Progenitor cell of endocrine pancreas (in vitro differentiated cells): ENCODE measurements at places on chromosomes 5 and 9.
A peak's percentile ranks its signal among the peaks of the same experiment; 100 is the strongest.

- no peaks in the 10 kb centered on the region for H3K27me3 ChIP-seq
- H3K27ac ChIP-seq = no peak overlapping the region
- H3K4me3 ChIP-seq = no peak overlapping the region
- no peak for DNase-seq
- no peaks in the 10 kb centered on the region for H3K4me1 ChIP-seq
- no peaks in the 10 kb centered on the region for H3K36me3 ChIP-seq
These were observed 9.0 kb upstream of the CCDC125 start for GRCh38 chr5:69341520-69342161.

- no peak overlapping the region for H3K4me3 ChIP-seq
- H3K27ac ChIP-seq = peak overlapping the region; percentile 95
- peaks cover 10% of the 10 kb centered on the region for H3K4me1 ChIP-seq
- DNase-seq = no peak
- H3K36me3 ChIP-seq = no peaks in the 10 kb centered on the region
- H3K27me3 ChIP-seq = peaks cover 8% of the 10 kb centered on the region
These were observed 75.1 kb downstream of the FGF18 start for GRCh38 chr5:171494452-171495121.

GRCh38 chr5:31614151-31615020 is 24.5 kb upstream of the PDZD2 start:
- H3K27ac ChIP-seq = no peak overlapping the region
- no peaks in the 10 kb centered on the region for H3K36me3 ChIP-seq
- no peak overlapping the region for H3K4me3 ChIP-seq
- no peaks in the 10 kb centered on the region for H3K27me3 ChIP-seq

GRCh38 chr9:76414661-76415060 is 20.4 kb upstream of the RFK start:
- peak overlapping the region; percentile 30 for H3K27ac ChIP-seq
- H3K4me1 ChIP-seq = peaks cover 15% of the 10 kb centered on the region
- H3K4me3 ChIP-seq = no peak overlapping the region
- peaks cover 6% of the 10 kb centered on the region for H3K36me3 ChIP-seq
- H3K27me3 ChIP-seq = no peaks in the 10 kb centered on the region

DNA sequence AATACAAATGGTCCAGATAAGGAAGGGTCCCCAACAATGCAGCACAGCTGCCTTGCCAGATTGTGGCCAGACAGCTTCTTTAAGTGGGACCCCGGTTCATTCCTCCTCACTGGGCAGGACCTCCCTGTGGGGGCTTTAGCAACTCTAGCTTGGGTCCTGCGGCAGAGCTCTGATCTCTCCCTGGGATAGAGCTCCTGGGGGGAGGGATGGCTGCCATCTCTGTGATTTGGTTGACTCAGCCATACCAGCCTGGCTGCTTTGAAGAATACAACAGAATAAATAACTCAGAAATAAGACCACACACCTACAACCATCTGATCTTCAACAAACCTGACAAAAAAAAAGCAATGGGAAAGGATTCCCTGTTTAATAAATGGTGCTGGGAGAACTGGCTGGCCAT is 22.7 kb upstream of the ROR2 start:
- DNase-seq = no peak
- H3K36me3 ChIP-seq = no peaks in the 10 kb centered on the region
- H3K27me3 ChIP-seq = peaks cover 31% of the 10 kb centered on the region
- no peak overlapping the region for H3K27ac ChIP-seq
- no peaks in the 10 kb centered on the region for H3K4me1 ChIP-seq

DNA sequence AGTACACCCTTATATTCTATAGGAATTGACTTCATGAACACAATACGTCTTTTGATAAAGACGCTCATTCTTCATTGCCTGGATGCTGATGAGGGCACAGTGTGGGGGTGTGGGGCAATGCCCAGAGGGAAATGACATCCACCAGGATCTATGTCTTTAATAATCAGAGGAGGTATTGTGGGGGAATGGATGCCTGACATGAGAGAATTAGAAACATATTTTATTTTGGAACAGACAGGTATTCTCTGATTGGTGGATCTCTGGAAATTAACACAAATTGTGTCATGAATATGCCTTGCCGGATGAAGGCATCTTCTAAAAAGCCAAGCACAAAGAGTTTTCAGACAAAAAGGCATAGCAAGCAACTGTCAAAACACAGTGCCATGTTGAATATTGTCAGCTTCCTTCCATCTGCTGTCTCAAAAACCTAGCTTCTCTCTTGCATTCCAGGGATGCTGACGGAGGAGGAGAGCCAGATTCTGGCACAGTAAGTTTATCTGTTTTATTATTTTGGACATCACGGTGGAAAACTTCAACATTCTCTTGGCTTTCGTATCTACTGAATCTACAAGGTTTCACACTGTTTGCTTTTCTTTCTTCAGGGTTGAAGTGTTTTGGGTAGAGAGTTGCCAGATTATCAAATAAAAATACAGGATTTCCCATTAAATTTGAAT is 3.9 kb upstream of the C5orf58 start:
- peaks cover 1% of the 10 kb centered on the region for H3K4me1 ChIP-seq
- H3K27ac ChIP-seq = no peak overlapping the region
- H3K4me3 ChIP-seq = no peak overlapping the region
- DNase-seq = no peak
- no peaks in the 10 kb centered on the region for H3K36me3 ChIP-seq

GRCh38 chr5:65801352-65801783 is 79.4 kb downstream of the NLN start:
- no peaks in the 10 kb centered on the region for H3K4me1 ChIP-seq
- peaks cover 27% of the 10 kb centered on the region for H3K36me3 ChIP-seq
- no peak for DNase-seq
- no peak overlapping the region for H3K27ac ChIP-seq

- DNase-seq = no peak
- no peak overlapping the region for H3K4me3 ChIP-seq
- no peaks in the 10 kb centered on the region for H3K27me3 ChIP-seq
- H3K36me3 ChIP-seq = peaks cover 2% of the 10 kb centered on the region
- H3K27ac ChIP-seq = no peak overlapping the region
These were observed 584.4 kb upstream of the ACO1 start for GRCh38 chr9:31799953-31800609.

- peaks cover 4% of the 10 kb centered on the region for H3K4me1 ChIP-seq
- H3K36me3 ChIP-seq = no peaks in the 10 kb centered on the region
- H3K27ac ChIP-seq = no peak overlapping the region
- H3K27me3 ChIP-seq = peaks cover 12% of the 10 kb centered on the region
- no peak overlapping the region for H3K4me3 ChIP-seq
These were observed 96.4 kb upstream of the COL5A1 start for GRCh38 chr9:134545215-134545542.

GRCh38 chr9:23563517-23563916 is 262.5 kb downstream of the ELAVL2 start:
- H3K4me3 ChIP-seq = no peak overlapping the region
- H3K36me3 ChIP-seq = no peaks in the 10 kb centered on the region
- H3K4me1 ChIP-seq = peaks cover 8% of the 10 kb centered on the region
- DNase-seq = no peak
- no peaks in the 10 kb centered on the region for H3K27me3 ChIP-seq

DNA sequence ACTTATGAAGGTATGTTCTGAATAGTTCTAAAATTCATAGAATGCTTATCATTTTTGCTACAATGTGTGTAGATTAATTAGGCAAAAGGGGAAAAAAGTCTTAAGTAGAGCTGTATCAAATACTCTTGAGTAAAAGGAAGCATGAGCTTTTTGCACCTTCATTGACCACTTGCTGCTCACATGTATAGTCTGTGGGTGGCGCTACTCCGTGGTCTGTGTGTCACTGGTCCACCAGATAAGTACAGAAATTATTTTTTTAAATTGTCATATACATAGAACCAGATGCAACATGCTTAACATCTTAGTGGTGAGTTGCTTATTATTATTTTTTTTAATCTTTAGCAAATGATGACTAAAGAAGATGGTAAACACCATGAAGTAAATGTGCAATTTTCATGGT is 130.2 kb downstream of the MAN2A1 start:
- DNase-seq = no peak
- no peak overlapping the region for H3K27ac ChIP-seq
- H3K36me3 ChIP-seq = peaks cover 10% of the 10 kb centered on the region
- H3K4me1 ChIP-seq = no peaks in the 10 kb centered on the region
- no peak overlapping the region for H3K4me3 ChIP-seq

- H3K36me3 ChIP-seq = peaks cover 7% of the 10 kb centered on the region
- H3K27me3 ChIP-seq = peaks cover 11% of the 10 kb centered on the region
- H3K4me1 ChIP-seq = no peaks in the 10 kb centered on the region
- no peak overlapping the region for H3K27ac ChIP-seq
- no peak overlapping the region for H3K4me3 ChIP-seq
These were observed 14.6 kb downstream of the URM1 start for GRCh38 chr9:128385496-128386460.

- H3K36me3 ChIP-seq = peaks cover 30% of the 10 kb centered on the region
- H3K27ac ChIP-seq = no peak overlapping the region
- H3K27me3 ChIP-seq = no peaks in the 10 kb centered on the region
- no peak for DNase-seq
These were observed 9.7 kb downstream of the SLC30A5 start for GRCh38 chr5:69103521-69103920.

DNA sequence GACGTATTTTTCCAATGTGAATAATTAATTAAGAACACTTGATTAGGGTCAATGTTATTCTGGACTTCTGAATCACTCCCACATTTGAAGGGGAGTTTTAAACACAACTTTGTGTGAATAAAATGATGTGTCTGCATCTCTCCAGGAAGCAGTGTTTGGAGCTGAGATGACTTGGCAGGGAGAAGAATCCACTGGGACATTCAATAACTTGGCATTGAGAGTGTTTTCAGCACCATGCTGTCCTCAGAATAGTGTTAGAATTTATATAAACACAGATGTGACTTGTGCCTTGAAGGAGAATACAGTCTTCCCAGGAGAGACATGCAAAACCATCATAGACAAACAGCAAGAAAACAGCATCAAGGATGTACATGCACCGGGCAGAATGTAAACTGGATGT is 32.7 kb upstream of the KCNMB1 start:
- H3K27ac ChIP-seq = no peak overlapping the region
- H3K4me1 ChIP-seq = no peaks in the 10 kb centered on the region
- H3K27me3 ChIP-seq = peaks cover 31% of the 10 kb centered on the region
- no peaks in the 10 kb centered on the region for H3K36me3 ChIP-seq

DNA sequence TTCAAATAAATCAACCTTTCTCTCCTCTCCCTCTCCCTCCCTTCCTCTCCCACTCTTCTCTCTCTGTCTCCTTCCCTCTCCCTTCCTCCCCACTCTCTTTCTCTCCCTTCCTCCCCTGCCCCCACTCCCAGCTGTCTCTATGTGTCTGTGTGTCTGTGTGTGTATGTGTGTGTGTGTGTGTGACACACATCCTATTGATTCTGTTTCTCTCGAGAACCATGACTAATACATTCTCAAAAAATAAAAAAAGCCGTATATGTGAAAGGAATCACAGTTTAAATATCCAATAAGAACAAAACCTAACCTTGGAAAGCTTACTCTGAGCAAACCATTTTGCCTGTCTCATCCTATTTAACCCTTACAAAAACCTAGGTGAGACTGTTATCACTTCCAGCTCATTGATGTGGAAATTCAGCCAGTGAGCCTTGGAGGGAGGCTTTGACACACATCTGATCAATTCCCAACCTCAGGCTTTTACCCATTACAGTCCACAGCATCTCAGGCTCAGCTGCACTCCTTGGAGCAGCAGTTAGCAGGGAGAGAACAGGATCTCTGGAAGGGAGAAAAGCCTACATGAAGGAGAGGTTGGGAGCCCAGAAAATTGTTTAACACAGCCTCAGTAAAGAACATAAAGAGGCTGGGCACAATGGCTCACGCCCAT is 8.3 kb downstream of the HSD17B3 start:
- peaks cover 3% of the 10 kb centered on the region for H3K4me1 ChIP-seq
- no peaks in the 10 kb centered on the region for H3K27me3 ChIP-seq
- DNase-seq = no peak
- H3K36me3 ChIP-seq = no peaks in the 10 kb centered on the region

- H3K4me3 ChIP-seq = no peak overlapping the region
- no peak overlapping the region for H3K27ac ChIP-seq
- H3K27me3 ChIP-seq = no peaks in the 10 kb centered on the region
- peaks cover 10% of the 10 kb centered on the region for H3K4me1 ChIP-seq
These were observed 576.7 kb downstream of the LRRC70 start for GRCh38 chr5:63155310-63155631.

- DNase-seq = no peak
- no peak overlapping the region for H3K4me3 ChIP-seq
- H3K4me1 ChIP-seq = peaks cover 1% of the 10 kb centered on the region
- H3K36me3 ChIP-seq = no peaks in the 10 kb centered on the region
- no peak overlapping the region for H3K27ac ChIP-seq
These were observed 353.9 kb upstream of the MEF2C start for GRCh38 chr5:89236900-89237299.

DNA sequence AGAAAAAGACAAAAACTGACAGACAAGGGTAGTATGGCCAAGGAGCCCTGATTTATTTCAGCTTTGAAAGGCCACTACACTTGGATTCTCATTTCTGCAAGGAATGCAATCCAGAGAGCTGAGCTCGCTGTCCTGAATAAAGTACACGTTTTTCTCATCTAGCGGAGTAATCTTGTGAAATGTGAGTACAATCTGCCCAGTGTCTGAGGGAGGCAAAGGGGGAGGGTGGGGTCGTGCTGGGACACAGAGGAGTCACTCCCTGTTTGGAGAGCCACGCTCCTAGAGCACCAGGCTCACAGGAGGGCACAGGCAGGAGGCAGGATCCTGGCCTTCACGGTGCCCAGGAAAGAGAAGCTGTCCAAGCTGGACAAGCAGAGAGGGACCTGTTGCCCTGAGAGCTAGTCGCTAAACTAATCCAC is 51.0 kb upstream of the IFNK start:
- H3K4me1 ChIP-seq = peaks cover 23% of the 10 kb centered on the region
- no peak overlapping the region for H3K4me3 ChIP-seq
- peaks cover 6% of the 10 kb centered on the region for H3K36me3 ChIP-seq

GRCh38 chr9:136012651-136013050 is 51.5 kb upstream of the UBAC1 start:
- no peaks in the 10 kb centered on the region for H3K36me3 ChIP-seq
- H3K4me1 ChIP-seq = peaks cover 9% of the 10 kb centered on the region
- DNase-seq = no peak
- no peak overlapping the region for H3K27ac ChIP-seq

- H3K4me1 ChIP-seq = peaks cover 21% of the 10 kb centered on the region
- H3K36me3 ChIP-seq = peaks cover 9% of the 10 kb centered on the region
- H3K27me3 ChIP-seq = peaks cover 53% of the 10 kb centered on the region
- DNase-seq = no peak
These were observed 898 bp downstream of the STC2 start for GRCh38 chr5:173327084-173327947.

GRCh38 chr5:61600945-61601511 is 269.0 kb downstream of the ZSWIM6 start:
- no peak overlapping the region for H3K27ac ChIP-seq
- H3K36me3 ChIP-seq = peaks cover 3% of the 10 kb centered on the region
- peaks cover 16% of the 10 kb centered on the region for H3K4me1 ChIP-seq
- H3K4me3 ChIP-seq = no peak overlapping the region

- no peaks in the 10 kb centered on the region for H3K27me3 ChIP-seq
- peak overlapping the region; percentile 10 for H3K27ac ChIP-seq
- H3K36me3 ChIP-seq = peaks cover 41% of the 10 kb centered on the region
- no peak overlapping the region for H3K4me3 ChIP-seq
- DNase-seq = no peak
- H3K4me1 ChIP-seq = no peaks in the 10 kb centered on the region
These were observed 28.1 kb upstream of the LRRTM2 start for GRCh38 chr5:138903130-138903775.
